Stimulated activated CD4-positive, alpha-beta T cell treated with anti-CD3 and anti-CD28 coated beads, TNF-alpha, amount 100 ng/mL, for 1 hour (primary cell): ENCODE measurements at places on chromosomes 12 and 14.

- DNase-seq = no peak
Measured at GRCh38 chr14:28911521-28911920, 144.9 kb downstream of the FOXG1 start.

DNA sequence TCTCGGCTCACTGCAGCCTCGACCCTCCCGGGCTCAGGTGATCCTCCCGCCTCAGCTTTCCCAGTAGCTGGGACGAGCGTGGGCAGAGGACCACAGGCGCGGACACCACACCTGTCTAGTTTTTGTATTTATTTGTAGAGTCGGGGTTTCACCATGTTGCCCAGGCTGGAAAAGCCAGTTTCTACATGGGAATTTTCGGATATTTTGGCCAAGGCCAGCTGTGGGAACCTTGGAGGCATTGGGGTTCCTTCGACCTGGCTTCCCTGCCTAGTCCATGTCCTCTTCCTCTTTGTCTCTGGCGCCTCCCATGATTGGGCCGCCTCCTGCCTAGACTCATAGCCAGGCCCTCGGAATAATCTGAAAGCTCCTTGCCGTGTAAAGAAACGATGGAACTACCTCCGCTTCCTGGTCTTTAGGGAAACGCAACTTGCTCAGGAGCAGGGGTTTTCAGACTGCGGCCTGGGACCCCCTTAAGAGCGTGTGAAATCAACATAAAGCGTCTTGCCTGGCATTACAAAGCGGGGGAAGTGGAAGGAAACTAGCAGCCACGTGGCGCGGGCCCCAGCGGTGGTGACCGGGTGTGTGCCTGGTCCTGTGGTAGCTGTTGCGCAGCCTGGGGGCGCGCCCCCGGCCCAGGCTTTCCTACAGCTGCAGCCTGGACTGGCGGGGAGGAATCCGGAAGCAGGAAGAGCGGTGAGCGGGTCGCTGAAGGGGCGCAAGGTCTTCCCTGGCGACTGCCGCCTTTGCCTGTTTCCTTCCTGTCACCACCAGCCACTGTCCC, 1.4 kb upstream of the HSP90AA1 start:
- DNase-seq = no peak

DNA sequence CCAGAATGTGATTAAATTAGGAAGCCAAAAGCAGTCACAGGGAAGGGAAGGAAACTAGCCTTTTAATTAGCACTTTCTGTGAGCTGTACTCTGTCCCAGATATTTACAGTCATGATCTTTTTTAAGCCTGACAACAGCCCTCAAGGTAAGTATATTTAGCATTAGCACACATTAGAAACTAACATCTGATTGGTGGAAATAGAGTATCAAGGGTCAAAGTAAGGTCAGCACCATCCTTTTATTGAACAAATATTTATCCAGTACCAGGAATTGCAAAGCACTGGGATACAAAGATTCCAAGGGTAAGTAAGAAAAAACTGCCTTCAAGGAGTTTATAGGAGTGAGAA, 28.2 kb downstream of the RPGRIP1 start:
- no peak for DNase-seq

DNA sequence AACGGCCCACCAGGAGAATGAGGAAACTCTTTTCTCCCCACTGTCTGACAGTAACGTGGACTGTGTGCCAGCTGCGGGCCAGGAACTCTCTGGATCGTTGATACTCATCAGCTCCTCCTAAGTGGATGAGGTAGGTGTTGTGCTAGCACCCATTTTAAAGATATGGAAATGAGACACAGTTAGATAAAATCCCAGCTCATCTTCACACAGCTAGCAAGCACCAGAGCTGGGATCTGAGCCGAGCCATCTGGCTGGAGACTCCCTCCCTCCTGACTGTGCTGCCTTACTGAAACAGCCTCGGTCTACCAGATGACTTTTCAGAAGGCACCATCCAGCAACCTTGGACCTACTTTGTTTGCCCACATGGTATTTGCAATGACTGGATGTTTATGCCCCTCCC, 49.2 kb downstream of the TMEM132D start:
- no peak for DNase-seq

DNA sequence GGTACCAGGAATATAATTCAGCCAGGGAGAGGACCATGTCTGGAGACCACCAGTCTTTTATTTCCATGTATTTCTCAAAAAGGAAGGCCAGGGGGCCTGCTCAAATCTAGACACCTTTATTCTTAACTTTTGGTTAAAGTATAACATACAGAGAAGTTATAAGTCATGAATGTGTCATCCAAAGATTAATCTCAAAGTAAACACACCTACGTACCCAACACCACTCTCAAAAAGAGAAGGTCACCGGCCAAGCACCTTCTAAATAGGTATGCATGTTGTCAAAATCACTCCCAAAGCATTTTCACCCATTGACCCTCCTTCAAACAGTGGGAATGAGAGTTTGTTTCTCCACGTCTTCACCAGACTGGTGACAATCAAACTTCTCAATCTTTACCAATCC, 60.0 kb upstream of the FZD10 start:
- no peak for DNase-seq

- DNase-seq = no peak
Measured at GRCh38 chr12:50387487-50387886, 8.9 kb downstream of the FAM186A start.

- DNase-seq = no peak
Measured at GRCh38 chr12:11669348-11669747, 19.9 kb downstream of the ETV6 start.

- DNase-seq = no peak
Measured at GRCh38 chr12:6360578-6361490, 14.5 kb downstream of the SCNN1A start.

DNA sequence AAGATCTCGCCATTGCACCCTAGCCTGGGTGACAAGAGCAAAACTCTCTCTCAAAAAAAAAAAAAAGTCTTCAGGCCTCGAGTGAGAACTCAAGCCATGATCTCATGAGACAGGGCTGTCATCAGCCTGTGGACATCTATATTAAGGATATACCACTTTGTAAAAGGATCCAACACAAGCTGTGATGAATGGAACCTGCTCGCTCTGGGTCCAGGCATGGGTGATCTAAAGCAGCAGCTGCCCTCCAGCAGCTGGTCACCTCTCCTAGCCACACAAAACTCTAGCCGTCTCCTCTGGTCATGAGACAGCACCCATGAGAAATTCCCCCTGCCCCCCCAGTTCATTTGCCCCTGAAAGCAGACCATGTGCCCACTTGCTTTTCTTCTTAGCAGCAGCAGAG, 19.1 kb upstream of the DGLUCY start:
- no peak for DNase-seq

DNA sequence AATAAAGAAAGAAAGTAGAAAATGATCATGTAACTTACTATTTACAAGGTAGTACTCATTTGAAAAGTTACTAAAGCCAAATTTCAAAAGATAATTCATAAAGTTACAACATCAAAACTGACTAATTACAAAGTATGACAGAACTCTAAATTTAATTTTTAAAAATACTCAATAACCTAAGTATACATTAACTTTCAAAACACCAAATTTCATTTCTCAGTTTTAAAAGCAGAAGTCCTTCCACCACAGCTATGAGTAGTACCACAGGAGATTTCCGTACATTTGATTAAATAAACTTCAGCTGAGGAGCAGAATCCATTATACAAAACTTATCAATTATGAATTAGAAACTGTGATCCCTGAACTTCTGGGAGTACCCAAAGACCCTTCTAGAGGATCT, 100.8 kb upstream of the BBS10 start:
- no peak for DNase-seq

- no peak for DNase-seq
Measured at GRCh38 chr14:64806202-64806861, 73.4 kb downstream of the SPTB start.

- DNase-seq = no peak
Measured at GRCh38 chr14:59028476-59029202, 159.8 kb upstream of the DAAM1 start.

GRCh38 chr12:6925239-6925539, 2.6 kb upstream of the ATN1 start:
- DNase-seq = no peak

GRCh38 chr12:9699269-9699897, 29.9 kb downstream of the CLEC2D start:
- no peak for DNase-seq

- DNase-seq = no peak
Measured at GRCh38 chr12:75628916-75629315, 117.5 kb upstream of the KRR1 start.

DNA sequence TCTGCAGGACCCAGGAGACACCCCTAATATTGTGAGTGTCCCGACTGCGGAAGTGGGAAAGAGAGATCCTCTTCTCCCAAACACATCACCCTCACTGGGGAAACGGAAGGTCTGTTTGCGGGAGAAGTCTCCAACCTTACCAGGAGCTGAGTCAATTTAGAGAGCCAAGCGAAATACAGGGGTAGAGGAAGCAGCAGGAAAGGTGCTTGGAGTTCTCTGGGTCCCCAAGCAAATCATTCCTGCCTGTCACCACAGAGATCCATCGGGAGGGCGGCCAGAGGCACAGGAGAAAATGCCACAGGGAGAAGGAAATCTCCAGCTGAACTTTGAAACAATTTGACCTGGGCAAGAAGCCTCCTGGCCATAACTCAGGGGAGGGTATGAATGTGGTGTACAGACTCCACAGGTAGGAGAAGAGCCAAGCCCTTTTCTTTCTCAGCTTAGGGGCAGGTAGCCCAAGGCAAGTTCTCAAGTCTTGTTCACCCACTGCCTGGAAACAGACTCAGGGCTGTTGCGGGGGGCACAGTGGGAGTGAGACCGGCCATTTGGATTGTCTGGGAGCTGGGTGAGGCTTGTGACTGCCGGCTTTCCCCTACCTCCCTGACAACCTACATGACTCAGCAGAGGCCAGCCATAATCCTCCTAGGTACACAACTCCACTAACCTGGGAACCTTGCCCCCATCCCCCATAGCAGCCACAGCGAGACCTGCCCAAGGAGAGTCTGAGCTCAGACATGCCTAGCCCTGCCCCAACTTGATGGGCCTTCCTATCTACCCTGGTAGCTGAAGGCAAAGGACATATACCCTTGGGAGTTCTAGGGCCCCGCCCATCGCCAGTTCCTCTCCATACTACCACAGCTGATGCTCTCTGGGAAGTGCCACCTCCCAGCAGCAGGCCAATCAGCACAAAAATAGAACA, 211.9 kb upstream of the ARHGAP5 start:
- no peak for DNase-seq

DNA sequence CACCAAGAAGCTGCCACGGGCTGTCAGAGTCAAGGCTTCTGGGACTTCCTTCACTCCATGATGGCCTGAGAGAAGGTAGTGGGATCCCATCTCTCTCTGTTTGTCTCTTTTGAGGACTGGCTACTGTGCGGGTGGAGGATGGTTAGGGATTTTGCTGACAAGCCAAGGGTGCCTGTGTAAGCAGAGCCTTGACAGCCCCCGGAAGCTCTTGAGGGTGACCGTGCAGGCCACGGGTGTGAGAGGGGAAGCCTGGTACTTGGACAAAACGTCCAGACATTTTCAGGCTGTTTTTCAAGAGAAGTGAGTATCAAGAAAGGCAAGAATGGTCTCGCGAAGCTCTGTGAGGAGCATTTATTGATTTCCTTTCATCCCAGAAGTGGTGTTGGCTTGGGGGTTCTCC, 352.4 kb downstream of the DPF3 start:
- no peak for DNase-seq

GRCh38 chr12:39287817-39288216, 155.1 kb downstream of the KIF21A start:
- DNase-seq = no peak

DNA sequence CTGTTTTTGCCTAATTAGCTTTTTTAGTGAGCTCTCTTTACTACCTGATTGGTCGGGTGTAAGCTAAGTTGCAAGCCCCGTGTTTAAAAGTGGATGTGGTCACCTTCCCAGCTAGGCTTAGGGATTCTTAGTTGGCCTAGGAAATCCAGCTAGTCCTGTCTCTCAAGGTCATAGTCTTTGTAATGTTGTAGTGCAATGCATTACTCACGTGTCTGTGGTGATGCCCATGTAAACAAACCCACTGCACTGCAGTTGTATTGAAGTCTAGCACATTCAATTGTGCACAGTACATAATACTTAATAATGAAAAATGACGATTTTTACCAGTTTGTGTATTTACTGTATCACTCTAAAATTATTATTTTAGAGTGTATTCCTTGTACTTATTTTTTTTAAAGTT, 335.5 kb downstream of the NUAK1 start:
- no peak for DNase-seq

- no peak for DNase-seq
Measured at GRCh38 chr12:97630875-97631274, 168.3 kb downstream of the RMST start.

- no peak for DNase-seq
Measured at GRCh38 chr12:80419644-80420043, 24.4 kb upstream of the PTPRQ start.

GRCh38 chr14:23062002-23062401, 4.7 kb upstream of the CDH24 start:
- no peak for DNase-seq

DNA sequence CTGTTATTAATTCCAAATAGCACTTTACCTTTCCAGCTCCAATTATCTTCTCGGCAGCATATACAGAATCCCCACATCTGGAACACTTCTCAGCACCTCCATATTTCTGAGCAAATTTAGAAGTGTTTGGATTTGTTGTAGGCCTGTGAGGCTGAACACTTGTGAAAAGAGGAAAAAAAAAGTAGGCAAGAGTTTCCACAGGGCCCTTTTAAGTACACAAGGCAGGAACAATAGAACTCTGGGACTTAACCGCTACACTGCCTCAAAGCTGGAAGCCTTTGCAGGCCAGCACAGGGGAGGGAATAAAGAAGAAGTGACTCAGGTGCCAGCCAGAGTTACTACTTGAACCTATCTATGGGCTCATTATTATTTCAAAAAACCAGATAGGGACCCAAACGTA, 18.6 kb downstream of the CSRP2 start:
- DNase-seq = no peak

DNA sequence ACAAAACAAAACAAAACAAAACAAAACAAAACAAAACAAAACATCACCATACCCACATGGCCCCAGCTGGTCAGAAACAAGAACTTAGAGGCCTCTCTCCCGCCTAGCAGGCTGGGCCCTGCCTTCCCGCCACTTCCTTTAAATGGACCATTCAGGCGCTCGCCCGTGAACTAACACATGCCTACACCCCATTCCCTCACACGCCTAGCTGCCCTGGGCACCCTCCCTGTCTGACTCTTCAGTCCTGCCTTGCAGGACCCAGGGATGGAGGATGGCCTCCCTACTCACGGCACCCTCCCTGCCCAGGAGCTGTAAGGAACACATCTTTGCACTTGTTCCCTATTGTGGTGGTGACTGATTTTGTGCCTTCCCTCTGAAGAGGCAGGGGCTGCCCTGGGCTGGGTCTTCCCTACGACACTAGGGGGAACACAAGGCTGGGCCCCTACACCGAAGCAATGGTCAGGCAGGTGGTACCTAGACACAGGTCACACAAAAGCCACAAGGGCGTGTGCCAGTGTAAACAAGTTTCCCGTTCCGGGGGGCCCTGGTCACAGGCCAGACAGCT, 21.5 kb downstream of the P2RX2 start:
- no peak for DNase-seq
